Hepatocyte (in vitro differentiated cells): ENCODE measurements at places on chromosomes 6 and 20. TPM values are rescaled to one million over a fixed set of nuclear protein-coding genes. Genes with fewer than 3 reads are reported as not detected.

- DNase-seq, result no peak
Observed at GRCh38 chr6:5116243-5116991, 31.3 kb downstream of the PPP1R3G start.

The VPS52 gene
- total RNA-seq, result 28.8 and 43.2 TPM in 2 replicates

The LAMA2 gene
- 55.6 and 57.5 TPM in 2 replicates for total RNA-seq

GRCh38 chr6:152117156-152118133 lies 310.0 kb downstream of the ESR1 start:
- no peak for DNase-seq
